ENCODE measurements at places on chromosomes 2 and 18.

GRCh38 chr18:31791817-31792579, 31.3 kb upstream of the SLC25A52 start:
- DNase-seq, result peak; percentile 39

DNA sequence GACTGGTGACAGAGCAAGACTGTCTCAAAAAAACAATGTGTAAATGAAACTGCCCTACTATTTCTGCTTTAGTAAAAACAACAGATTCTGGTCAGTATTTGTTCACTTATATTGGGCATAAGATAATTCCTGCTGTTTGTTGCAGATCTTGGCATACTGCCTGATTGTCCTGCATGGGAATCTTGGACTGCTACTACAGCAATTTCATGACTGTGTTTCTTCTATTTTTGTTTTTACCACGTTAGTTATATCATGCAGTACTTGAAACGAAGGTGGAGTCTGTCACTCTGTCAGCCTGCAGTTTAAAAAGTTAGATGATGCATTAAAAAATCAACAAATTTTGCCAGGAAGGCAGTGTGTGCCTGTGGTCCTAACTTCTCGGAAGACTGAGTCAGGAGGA, 14.2 kb upstream of the CLASP1 start:
- DNase-seq, result no peak

DNA sequence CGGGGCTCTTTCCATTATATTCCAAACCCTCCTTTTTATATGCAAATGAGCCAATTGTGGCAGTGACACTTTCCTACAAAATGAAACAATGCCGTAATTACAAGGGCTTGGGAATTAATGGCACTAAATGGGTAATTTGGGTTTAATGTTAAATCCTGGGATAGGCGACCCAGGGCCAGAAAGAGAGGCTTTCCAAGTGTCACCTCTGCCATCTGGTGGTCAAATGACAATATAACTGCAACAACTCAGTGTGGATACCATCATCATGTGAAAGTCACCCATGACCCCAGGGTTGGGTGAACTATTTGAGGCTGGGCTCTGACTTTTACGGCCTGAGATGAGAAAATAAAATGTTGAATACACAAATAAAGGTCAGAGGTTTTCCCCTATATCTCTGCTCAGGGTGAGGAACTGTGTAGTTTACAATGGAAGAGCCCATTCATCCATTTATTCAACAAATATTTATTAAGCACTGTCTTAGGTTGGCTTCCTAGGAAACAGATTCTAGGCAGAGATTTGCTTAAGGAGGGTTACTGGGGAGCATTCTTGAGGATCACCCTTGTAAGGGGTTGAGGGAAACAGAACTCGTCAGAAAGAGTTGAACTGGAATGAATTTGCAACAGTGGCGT, 13.6 kb upstream of the THADA start:
- no peak for DNase-seq

GRCh38 chr2:42390401-42390969, 29.5 kb upstream of the COX7A2L start:
- DNase-seq, result no peak

GRCh38 chr2:145846982-145847381, 1327.1 kb upstream of the ZEB2 start:
- no peak for DNase-seq

- DNase-seq, result no peak
Observed at GRCh38 chr2:63814114-63814513, 27.6 kb upstream of the UGP2 start.

- DNase-seq, result no peak
Observed at GRCh38 chr2:134137182-134137611, 116.7 kb upstream of the MGAT5 start.

DNA sequence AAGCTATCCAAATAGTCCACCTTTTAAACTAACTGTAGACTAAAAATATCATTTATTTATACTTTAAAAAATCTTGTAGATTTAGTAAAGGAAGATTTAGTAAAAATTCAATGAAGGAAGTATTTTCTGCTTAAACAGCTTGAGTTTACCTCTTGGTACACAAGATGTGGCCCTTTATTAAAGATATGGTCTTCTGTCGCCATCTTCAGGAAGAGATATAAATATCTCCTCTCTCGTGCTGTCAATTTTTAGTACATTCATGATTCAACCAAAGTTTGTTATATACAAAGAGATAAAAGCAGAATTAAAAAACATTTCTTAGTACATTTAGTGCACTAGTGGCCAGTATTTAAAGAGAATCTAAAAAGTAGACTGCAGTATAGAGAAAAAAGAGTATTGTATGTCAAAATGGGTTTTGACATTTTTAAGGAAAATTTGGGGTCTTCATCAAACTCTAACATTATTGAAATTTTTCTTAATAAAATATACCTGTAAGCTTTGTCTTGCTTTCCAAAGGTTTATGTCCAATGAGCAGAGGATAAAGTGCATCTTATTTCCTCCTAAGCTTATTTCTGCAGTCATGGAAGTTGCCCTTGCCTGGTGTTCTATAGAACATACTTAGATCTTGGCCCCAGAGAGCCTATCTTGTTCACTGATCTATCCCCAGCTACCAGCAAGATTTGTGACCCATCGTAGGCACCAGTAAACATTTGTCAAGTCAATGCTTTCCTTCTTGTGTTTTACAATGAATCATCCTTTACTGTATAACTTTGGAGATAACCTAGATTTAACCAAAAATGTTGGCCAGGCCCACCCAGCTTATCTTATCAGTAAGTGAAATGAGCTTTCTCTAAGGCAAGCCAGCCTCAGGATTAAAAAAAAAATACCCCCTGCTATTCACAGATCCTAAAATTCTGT, 18.5 kb upstream of the EML6 start:
- DNase-seq, result no peak

DNA sequence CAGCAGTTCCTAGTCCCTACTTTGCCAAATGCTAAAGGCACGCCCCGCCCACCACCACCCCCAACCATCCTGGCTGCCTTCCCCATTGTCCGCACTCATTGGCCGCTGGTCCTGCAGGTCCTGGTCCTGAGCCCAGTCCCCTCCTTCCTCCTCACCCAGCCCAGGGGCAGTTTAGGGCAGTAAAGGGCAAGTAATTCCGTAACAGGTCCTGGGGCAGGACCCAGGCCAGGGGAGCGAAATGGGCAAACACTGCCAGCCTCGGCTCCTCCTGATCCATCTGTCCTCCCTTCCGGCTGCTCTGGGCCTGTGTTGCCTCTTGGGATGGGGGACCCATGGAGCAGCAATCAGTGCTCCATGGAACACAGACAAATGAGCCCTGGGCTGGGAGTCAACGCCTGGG, 6.1 kb downstream of the ADCY3 start:
- DNase-seq, result no peak

DNA sequence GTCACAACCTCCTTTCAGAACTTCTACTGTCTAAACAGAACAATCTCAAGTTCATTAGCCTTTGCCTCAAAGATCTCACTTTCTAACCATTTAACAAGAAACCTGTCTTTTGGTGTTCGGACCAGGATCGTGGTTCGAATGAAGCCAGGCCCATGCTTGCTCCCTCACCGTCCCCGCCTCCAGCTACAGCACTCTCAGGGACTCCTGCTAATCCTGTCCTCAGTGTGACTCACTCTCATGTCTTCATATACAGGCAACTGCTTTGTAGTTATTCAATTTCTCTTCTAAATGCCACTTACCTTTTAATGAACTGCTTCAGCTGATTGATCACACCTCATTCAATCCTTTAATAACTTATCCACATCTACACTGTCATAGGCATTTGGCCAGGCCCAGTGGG, 15.8 kb downstream of the SERTAD2 start:
- DNase-seq, result no peak
